CD4-positive, alpha-beta T cell treated with Interleukin-17A for 1 hour (primary cell): ENCODE measurements at places on chromosomes 2 and 18.

GRCh38 chr2:118221536-118222272 is 133.4 kb downstream of the INSIG2 start:
- peak; percentile 68 for DNase-seq

DNA sequence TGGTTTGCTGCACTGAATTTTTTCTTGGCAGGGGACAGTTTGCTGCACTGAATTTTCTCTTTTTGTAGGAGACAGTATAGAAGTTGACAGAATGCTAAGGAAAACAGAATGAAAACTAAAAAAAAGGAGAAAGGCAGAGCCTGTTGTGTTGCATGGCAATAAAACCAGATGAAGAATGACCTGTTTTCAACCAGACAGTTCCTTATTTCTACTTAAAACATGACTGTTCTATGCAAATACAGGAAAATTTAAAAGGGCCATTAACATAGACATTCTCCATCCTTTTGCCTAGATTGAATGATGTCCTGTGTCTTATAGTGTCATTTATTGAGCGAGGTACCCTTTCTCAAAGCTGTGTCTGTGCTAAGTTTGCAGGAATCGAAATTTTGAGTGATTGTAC is 33.3 kb downstream of the ABI2 start:
- DNase-seq: no peak

GRCh38 chr2:45205985-45206384 is 196.7 kb upstream of the SIX2 start:
- no peak for DNase-seq

DNA sequence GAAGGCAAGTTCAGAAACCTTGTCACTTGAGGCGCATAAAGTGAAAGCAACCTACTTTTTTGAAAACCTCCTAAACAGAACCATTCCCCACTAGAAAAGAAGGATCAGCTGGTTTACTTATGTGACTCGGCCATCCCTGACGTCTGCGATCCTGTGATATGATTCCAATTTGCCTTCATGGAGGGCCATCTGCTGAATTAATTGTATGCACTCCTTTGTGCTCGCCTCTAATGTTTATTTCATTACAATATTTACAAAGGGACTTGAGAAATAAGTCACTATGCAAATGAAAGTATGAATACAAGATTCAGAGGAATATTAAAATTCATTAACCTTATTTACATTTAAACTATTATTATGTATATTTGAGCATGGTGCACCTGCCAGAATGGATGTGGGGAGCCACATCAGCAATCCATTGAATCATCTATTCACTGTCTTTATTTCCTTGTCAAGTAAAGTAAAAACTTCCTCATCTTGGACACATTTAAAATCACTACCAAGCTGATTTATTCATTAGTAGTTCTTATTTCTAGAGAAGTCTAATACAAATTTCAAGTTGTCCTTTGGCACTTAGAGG is 96.5 kb downstream of the RBM43 start:
- DNase-seq: no peak

GRCh38 chr2:232276733-232277313 is 101.7 kb upstream of the ALPP start:
- DNase-seq: no peak

DNA sequence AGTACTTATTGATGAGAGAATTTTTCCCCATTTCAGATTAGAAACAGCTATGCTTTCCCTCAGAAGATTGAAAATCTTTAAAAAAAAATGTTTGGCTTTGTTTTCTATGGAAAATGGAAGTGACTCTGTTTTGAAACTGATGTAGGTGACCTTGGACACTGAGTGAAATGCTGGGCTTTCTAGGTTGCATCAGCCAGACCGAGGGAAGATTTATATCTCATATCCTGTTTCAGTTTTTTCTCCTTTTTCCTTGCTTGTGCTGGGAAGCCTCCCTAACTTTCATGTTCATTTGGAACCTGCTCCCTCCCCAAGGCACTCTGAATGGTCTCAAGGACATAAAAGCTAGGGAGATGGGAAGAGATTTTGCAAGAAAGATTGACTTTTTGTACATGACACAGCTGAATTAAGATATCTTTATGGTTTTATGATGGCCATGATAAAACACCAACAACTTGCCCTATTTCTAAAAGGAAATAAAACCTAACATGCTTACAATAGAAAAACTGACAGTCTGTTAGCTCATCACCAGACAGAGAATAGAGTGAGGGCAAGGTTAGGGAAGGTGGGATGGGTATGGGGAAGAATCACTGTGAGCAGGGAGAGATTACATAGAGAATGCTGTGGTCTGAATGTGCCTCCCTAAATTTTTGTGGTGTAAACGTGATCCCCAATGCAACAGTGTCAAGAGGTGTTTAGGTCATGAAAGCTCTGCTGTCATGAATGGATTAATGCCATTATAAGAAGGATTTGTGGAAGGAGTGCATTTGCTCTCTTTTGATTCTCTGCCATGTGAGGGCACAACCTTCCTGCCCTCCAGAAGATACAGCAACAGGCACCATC is 249.7 kb downstream of the TPGS2 start:
- no peak for DNase-seq

DNA sequence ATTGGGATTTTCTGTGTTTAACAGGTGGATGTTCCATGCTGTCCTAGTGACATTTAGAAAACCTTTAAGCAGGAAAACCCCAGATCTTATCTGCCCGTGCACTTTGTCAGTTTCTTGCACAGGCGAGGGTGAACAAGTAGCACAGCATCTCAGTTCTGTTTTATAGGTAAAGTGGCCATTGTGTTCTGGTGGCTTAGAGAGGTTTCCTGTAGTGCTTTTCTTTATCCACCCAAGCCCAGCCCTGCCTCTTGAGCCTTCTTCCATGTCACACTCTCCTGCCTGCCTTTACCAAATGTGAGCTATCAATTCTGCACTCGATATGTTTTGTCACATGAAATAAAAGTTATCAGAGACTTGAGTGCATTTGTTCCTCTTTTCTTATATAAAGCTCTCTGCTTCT is 135.3 kb upstream of the NOSTRIN start:
- no peak for DNase-seq

DNA sequence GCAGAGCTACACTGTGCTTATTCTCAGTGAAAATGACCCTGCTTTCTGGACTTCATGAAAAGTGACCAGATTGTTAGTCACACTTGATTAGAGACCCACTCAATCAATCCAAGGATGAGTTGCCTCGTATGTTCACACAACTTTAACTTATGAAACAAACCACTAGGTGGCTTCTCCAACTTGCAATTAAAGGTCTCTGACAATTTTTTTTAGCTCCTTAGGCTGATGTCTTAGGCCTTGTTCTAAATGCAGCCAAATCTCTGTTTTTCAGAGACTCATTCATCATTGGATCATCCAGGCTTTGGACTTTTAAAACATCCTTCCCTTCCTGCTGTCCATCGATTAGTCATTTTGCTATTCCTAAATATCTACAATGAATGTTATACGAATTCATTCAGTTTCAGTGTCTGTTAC is 63.4 kb downstream of the MREG start:
- peak; percentile 51 for DNase-seq

GRCh38 chr2:237456200-237456843 is 30.7 kb upstream of the MLPH start:
- no peak for DNase-seq
